ENCODE measurements at places on chromosomes 7 and 10.

DNA sequence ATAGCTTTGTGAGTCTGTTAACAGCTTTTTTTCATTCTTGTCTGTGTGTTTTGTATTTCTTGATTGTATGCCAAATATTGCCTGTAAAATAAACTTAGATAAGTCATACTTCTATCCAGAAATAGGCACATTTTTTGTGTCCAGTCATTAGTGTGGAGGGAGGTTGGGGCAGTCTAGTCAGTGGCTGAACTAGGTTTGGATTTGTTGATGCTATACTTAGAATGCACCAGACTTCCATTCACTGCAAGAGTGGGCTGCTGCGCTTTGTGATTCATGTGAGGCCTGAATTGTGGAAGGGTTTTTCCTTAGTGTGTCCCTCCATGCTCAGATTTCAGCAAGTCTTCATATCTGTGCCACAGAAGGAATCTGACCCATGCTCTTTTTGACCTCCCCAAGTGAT lies 50.0 kb downstream of the TRUB1 start:
- DNase-seq: no peak

- DNase-seq: no peak
Measured at GRCh38 chr10:69736886-69737641, 64.6 kb upstream of the COL13A1 start.

DNA sequence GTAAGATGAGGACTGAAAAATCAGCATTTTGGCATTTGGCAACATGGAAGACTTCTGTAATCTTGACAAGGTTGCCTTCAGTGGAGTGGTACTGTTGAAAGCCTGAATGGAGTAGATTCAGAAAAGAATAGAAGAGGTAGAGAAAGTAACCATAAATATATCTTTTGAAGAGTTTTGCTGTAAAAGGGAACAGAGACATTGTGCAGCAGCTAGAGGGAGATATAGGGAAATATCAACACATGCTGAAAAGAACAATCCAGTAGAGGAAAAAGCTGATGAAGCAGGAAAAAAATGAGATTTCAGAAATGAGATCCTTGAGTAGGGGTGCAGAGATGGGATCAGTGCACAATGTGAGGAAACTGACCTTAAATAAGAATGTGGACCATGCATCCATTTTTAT lies 60.0 kb downstream of the RAPGEF5 start:
- DNase-seq: no peak

DNA sequence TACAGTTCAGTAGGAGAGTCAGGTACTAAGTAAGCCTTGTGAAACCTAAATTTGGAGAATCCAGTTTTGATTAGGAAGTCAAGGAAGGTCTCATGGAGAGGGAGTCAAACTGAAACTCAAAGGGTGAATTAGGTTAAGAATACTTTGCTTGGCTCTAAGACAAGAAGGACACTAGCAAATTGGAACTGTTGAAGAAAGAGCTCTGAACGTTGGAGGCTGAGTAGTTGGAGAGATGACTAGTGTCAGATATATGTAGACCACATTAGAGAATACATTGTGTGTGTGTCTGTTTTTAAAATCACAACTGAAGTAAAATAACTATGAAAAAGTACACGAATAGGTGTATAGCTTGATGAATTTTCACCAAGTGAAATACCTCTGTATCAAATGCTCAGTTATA lies 6.3 kb downstream of the VPS26A start:
- DNase-seq: no peak

GRCh38 chr7:106504645-106505044 lies 156.3 kb downstream of the CCDC71L start:
- no peak for DNase-seq

- no peak for DNase-seq
Measured at GRCh38 chr10:100163704-100164621, 21.9 kb downstream of the ERLIN1 start.

- DNase-seq: no peak
Measured at GRCh38 chr7:80954191-80954590, 35.3 kb upstream of the SEMA3C start.

GRCh38 chr7:154841731-154842331 lies 161.1 kb downstream of the PAXIP1 start:
- no peak for DNase-seq

DNA sequence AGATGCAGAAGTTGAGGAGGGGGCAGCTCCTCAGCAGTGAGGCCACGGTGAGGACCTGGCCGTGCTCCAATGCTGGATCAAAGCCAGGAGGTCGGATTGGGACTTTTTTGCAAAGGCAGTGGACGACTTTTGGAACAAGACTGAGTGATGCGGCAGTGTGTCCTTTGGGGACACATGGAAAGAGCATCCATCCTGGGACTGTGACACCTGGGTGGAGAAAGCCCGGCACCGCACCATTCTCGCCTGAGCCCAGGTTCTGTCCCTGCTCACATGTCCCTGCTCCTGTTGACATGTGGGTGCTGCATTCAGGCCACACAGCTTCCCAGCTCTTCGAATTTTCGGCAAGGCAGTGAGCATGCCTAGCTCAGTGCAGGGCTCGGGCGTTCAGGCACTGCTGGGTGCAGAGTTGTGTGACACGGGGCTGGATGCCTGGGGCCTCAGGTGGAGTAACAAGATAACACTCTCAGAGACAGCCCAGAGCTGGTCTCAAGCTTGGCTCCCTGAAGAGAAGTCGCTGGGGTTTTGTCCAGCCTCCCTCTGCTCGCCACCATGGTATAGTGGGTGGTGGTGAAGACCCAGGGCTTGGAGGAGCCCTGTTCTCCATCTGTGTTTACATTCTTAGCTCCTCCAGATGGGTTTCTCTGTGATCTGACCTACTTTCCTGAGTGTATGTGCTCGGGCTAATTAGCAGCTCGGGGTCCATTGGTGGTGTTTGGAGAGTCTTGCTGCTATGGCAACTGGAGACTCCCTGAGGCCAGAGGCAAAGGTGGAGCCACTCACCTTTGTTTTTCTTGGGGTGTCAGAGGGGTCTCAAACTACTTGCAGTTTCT lies 111.7 kb upstream of the BTBD16 start:
- DNase-seq: no peak

DNA sequence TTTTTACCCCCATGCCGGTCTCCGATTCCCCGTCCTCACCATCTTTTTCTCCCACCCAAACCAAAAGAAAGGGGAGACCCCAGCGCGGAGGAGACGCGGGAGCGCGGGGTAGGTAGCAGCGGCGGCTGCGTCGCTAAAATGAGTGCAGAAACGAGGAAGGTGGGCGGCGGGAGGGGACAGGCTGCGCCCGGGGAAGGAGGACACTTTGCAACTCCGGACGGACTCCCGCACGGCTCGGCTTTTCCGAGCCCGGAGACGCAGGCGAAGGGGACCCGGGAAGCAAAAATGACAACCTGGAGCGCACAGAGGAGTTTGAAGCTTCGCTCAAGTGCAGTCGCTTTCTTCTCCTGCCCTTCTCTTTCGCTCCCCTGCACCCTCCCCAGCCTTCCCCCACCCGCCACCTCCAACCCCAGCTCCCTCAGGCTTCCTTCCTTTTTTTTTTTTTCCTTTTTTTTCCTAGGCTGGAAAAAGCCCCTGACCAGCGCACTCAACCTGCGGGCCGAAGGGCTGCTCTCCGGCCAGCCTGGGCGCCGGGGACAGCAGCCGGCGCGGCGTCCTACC lies 453 bp downstream of the SFMBT2 start:
- no peak for DNase-seq

DNA sequence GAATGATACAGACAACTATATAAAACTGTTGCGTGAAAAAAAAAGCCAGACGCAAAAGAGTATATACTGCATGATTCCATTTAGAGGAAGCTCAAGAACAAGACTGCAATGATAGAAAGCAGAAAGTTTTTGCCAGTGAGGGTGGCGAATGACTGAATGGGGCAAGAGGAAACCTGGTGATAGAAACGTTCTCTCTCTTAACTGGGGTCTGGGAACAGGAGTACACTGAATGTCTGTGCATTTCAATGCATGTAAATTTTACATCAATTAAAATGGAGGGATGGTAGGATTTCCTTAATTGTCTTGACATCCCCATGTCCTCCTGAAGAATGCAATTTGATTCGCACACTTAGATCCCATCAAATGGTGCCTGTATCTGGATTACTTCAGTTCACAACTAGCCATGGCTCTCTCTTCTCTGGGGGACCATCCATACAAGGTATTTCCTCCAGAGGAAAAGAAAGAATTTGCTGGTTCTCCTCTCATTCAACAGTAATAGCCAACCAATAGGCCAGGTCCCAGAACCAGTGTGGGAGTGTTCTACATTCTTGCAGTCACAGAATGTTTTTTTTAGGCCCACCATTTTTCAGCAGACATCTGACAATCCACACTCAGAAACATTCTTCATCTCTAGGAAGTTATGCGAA lies 221.0 kb upstream of the KLF14 start:
- DNase-seq: no peak

DNA sequence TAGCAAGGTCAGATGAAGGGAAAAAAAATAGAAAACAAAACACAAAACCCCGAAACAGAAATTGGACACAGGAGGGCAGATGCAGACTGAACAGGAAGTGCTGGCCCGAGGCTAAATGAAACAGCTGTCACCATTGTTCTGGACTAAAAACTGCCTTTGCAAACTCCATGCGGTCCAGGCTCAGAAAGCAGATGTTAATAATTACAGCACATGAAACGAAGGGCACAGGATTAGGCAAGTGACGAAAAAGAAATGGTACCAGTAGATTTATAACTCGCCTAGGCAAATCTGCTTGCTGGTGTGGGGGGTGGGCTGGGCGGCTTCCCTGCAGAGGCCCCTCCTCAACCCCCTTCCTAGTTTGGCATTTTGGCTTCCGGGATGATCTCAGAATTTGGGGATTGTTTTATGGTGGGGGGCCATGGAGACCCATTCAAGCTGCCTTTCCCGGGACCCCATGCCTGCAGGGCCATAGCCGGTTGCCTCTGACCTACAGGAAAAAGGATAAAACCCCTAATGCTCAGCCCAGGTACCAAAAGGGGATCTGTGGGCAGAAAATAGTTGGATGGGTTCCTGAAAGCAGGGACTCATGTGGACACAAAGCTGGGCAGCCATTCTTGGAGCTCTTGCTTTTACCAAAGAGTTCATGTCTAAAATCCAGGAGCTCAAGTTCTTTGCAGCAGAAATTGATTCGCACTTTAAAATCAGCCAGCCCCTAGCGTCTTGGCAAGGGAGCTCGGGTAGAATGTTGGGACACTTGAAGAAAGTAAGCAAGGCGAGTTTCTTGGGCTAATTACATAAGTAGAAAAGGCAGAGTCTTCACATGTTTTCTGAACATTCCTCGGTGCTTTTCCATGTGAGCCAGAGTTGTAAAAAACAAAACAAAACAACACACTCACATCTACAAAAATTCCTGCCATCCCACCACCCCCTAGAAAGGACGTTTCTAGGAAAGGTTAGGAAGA lies 39.0 kb upstream of the EMX2 start:
- DNase-seq: no peak

DNA sequence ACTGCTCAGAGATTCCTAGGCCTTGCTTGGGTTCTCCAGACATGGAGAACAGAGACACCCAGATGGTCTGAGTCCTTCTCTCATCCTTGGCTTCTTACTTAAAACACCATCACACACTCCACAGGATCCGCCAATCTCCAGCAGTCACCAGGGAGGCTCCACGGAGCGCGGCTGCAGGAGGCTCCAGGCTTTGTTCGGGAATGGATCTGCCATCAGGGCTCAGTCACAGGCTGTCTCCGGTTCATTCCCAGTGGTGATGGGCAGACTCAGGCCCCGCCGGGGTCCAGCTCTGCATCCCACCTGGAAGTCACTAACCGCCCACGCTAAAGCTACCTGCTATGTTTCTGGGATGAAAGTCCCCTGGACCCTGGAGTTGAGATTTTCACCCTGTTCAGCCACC lies 312.9 kb downstream of the TCERG1L start:
- DNase-seq: no peak

DNA sequence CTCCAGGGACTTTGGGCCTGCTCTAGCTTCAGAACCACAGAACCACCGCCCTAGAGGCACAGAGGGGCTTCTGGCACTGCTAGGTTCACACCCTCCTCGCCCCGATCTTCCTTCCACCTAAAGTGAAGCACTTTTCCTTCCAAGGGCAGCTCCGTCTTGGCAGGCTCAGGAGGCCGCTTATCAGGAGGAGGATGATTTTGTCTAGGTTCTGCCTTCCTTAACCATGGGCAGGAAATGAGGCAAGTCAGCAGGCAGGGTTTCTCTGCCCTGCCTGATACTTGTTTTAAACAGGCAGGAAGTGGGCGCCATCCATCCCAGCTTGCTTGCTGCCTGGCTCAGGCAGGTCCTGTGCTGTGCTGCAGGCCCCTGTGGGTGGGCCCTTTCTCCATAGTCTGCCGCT lies 8.3 kb upstream of the ATP6V0E2 start:
- DNase-seq: no peak

GRCh38 chr10:6956562-6956961 lies 376.5 kb upstream of the PRKCQ start:
- DNase-seq: no peak

- no peak for DNase-seq
Measured at GRCh38 chr7:120521761-120522737, 249.1 kb downstream of the KCND2 start.

- DNase-seq: no peak
Measured at GRCh38 chr10:24958091-24958720, 5.8 kb upstream of the PRTFDC1 start.

- DNase-seq: no peak
Measured at GRCh38 chr7:100351657-100352058, 6.3 kb upstream of the PILRB start.

DNA sequence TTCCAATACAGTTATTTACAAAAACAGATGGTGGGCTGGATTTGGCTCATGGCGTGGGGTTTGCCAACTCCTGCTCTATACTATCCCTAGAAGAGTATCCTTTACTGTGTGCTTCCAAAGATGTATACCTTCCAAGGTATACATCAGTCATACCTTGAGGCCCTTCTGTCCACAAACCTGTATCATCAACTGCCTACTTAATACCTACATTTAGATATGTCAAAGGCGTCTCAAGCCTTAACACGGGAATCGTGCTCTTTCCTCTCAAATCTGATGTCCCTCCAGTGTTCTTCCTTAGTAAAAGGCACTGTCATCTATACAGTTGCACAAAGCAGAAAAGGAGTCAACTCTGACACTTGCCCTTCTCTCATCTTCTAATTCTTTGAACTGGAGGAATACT lies 36.9 kb downstream of the NAMPT start:
- no peak for DNase-seq

DNA sequence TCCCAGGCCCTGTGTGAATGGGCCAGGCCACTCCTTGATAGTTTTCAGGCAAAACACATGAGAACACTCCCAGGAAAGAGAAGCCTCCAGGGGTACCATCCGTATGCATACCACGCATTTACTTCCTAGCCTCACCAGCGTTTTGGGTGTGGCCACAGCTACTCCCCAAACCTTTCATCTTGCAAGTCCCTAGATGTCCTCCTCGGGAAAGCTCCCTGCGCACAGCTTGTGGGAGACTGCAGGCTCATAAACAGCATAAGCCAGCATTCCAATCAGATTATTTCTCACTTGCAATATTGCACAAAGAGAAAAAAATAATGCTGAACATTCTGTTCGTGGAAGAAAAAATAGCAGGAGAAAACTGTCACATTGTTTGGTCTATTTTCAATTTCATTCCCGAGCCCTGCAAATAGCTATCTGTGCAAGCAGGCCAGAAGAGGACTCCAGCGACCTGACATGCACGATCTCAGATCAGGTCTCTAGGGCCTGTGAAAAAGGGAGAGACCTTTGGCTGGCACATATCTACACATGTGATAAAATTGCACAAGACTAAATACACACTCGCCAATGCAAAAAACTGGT lies 175.6 kb downstream of the PLXNA4 start:
- DNase-seq: no peak

Measured in tibial artery (tissue), 4 donors.